ENCODE measurements at places on chromosomes 5 and 9. TPM values are rescaled to one million over a fixed set of nuclear protein-coding genes. Genes with fewer than 3 reads are reported as not detected.

DNA sequence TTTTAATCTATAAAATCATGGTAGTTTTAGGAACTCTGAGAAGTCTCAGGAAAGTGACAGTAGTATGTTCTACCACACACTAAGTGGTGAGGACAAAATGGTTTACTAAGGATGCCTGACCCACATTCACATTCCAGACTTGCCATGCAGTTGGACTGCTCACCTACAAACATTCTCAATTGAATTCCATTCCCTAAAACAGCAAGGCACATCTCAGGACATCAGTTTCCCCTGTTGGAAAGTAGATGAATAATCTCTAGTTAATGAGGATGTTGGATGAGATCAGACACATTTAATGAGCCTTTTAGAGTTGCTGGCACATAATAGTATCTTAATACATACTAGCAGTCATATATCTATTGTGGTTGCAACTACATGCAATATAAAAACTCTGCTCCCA is 76.6 kb downstream of the ZNF618 start:
- DNase-seq = no peak

DNA sequence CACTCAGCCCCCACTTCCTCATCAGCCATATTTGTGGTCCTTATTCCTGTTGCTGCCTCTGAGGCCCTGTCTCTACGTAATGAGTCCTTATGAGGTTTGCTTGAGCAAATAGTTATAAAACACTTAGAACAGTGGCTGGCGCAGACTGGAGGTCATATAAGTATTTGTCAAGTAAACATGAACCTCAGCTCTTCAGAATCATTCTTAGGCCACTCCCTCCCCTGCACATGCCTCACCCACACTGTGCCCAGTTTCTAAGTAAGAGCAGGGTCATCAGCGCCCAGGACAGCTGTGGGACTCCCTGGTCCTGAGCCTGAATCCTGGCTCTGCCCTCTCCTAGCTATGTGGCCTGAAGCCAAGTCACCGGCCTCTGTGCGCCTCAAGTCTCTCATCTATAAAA is 4.0 kb downstream of the ST6GALNAC4 start:
- no peak for DNase-seq

The MPDZ gene
- total RNA-seq = 47.2 TPM

DNA sequence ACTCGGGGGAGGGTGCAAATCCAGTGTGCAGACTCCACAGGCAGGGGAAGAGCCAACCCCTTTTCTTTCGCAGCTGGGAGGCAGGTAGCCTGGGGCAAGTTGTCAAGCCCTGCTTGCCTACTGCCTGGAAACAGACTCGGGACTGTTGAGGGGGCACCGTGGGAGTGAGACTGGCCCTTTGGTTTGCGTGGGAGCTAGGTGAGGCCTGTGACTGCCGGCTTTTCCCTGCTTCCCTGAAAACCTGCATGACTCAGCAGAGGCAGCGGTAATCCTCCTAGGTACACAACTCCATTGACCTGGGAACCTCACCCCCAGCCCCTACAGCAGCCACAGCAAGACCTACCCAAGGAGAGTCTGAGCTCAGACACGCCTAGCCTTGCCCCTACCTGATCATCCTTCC is 509.5 kb downstream of the DTWD2 start:
- DNase-seq = no peak

DNA sequence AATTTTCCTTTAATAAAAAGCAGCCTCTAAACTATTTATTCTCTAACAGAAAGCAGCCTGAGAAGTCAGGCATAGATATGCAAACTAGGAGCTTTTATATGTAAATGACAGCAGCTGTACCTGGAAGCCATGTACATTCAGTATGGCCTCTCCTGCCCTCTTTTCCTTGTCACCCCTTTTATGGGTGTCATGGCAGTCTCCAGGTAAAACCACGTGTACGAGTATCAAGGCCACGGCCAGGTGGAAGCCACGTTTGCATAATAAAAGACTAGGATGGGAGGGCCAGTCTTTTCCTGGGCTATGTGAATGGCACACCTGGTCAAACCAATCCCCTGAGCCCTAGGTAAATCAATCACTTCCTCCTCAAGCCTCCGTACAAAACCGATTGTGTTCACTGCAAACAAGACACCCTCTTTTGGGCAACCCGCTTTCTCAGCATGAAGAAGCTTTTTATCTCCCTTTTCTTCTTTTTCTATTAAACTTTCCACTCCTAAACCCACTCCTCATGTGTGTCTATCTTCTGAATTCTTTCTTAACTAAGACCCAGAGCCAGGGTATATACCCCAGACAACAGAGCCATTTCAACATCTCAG is 419.5 kb upstream of the CTNND2 start:
- DNase-seq = no peak

The VAV2 gene
- 6.0 TPM for total RNA-seq

The APC gene
- total RNA-seq = 52.6 TPM

DNA sequence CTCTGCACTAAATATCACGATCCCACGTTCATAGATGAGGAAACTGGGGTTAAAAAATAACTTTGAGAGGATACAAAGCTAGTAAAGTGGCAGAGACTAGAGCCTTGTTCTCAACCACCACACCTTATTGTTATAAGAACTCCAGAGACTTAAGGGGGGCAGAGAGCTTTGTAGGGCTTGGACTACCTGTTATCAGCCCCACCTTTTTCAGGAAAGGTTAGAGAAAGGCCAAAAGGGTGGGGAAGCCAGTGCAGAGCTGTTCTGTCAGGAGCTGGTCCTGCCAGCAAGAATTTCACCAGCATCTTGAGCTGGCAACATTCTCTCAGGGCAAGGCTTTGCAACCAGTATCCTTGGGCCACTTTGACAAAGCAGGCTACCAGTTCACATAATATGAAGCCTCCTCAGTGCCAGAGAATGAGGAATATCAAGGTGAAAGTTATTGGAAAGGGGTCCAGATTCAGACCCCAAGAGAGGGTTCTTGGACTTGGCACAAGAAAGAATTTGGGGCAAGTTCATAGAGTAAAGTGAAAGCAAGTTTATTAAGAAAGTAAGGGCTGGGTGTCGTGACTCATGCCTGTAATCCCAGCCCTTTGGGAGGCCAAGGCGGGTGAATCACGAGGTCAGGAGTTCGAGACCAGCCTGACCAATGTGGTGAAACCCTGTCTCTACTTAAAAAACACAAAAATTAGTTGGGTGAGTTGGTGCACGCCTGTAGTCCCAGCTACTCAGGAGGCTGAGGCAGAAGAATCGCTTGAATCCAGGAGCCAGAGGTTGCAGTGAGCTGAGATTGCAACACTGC is 66.2 kb upstream of the CLINT1 start:
- DNase-seq = no peak

The LMNB1 gene
- total RNA-seq = 37.5 TPM

DNA sequence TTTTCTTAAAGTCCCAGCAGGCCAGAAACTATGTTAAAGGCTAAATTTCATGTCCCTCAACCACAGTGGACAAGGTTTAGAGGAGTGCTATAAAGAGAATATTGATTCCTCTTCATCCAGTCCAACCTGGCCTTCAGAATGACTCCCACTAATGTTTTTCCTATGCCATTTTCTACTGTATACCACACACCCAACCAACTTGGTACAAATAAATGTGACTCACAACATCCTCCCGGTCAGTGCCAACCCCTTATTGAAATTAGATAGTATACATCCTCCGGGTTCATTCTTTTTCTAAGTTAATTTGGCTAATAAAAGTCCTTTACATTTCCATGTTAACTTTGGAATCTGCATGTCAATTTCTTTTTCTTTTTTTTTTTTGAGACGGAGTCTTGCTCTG is 215.1 kb downstream of the TSSK1B start:
- no peak for DNase-seq

DNA sequence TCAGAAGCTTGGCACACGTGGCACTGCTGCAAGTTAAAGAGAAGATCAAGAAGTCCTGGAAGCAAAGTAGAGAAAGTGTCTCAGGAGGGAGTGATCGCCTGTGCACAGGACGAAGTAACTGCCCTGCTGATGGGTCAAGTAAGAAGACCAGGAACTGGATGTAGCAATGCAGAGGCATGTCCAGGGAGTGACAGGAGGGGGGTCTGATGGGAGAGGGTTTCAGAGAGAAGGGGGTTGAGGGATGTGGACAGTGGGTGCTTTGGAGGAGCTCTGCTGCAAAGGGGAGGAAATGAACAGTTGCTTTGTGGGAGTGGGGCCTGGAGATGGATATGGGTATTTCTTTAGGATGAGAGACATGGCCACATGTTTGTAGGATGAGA is 60.2 kb upstream of the PHYKPL start:
- no peak for DNase-seq

The SARDH gene
- total RNA-seq = 2.6 TPM

DNA sequence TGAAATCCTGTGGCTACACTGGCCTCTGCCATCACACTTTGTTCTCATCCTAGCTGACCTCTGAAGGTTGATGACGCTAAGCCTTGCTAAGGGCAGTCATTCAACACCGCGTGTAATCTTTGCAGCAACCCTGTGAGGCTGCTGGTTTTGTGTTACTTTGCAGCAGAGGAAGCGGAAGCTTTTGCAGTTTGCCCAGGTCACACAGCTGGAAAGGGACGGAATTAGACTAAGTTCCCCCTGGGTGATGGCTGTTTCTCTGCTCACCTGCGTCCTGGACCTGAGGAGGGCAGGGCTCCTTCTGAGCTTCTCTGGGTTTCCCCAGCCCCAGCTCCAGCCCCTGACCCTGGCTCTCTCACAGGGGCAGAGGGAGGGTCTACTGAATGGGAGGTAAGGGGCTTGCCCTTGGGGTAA is 7.3 kb upstream of the SLC25A51 start:
- no peak for DNase-seq

The RASEF gene
- total RNA-seq = 4.9 TPM

DNA sequence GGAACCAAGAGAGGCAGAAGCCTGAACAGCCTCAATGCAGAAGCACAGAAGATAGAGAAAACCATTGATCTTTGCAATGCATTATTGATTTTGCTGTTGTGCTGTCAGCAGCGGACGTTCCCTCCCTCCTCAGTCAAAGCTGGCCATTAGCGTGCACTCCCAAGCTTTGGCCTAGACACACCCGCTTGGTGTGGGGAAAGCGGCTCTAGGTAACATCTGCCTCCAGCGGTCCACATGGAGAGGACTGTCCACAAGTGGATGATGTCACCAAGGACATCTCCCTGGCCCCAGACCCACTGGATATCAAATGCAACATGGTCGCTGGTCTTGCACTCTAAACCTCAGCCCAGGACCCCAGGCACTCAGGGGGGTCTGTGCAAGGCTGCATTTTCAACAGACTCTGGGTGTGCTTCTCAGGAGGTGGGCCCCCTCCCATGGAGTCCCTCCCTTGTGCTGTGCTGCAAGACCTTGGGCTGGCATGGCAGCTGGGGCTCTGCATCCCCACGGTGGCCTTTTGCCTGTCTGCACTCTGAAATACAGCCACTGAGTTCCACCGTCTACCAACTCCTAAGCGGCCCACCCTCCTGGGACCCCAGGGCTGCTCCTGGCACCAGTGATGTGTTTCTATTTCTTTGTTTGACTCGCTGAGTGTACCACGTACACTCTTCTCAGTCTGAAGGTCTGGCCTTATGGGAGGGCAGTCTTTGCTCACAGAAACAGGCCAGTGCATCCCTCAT is 1.9 kb downstream of the SEMA4D start:
- DNase-seq = no peak

DNA sequence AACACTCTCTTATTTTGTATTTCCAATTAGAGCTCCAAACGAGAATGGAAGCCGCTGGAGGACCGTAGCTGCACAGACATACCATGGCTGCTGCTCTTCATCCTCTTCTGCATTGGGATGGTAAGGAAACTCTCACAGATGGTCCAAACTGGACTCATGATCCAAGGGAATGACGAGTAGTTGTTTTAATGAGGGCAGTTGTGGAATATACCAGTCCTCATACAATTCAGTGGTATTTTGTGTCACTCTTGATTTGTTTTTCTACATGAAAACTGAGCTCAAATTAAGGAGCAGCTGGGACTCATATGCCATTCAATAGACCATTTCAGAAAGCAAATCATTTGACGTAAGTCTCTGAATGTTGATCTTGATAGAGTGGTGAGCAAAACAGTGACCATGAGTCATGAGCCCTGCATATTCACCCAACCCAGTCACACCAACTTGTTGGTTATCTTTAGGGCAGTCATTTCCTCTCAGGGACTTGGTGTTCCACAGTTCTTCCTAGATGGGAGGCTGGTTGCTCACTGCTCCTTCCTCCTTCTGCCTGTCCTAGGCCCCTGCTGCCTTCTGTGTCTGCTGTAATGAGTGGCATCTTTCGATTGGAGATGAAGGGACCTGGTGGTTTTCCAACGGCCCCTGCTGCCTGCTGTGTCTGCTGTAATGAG is 54.9 kb downstream of the SLC44A1 start:
- no peak for DNase-seq

DNA sequence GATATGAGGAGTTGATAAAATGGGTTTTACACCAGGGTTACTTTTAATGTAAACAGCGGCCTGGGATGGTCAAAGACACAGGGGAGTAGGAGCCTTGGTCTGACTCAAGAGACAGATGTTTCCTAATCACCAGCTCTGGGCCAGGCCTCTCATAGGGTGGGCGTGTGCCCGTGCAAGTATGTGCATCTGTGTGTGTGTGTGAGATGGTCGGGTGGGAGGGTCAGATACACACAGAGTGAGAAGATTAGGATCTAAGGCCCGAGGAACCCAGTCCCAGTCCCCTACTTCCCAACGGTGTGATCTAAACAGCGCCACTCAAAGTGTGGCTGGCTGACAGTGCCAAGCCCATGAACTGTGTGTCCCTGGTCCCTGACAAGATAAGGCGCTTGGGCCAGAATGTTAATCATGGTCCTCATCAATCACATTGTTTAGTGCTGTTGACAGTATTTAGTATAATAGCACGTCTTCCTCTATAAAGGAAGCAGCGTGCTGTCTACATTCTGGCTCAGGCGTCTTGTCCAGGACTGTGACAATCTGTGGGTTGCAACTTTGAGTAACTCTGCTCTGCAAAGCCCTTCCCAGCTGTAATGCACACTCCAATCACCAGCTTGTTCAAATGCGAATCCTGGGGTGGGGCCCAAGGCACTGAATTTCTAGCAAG is 173.7 kb downstream of the DAB2IP start:
- DNase-seq = peak; percentile 3

GRCh38 chr9:35646153-35646532 is 4.6 kb downstream of the SIT1 start:
- peak; percentile 64 for DNase-seq

- DNase-seq = no peak
These were observed 768.9 kb downstream of the TAF11L14 start for GRCh38 chr5:18403141-18403540.

- no peak for DNase-seq
These were observed 109.6 kb downstream of the ROR2 start for GRCh38 chr9:91840469-91840868.

The CA9 gene
- total RNA-seq = 2.2 TPM

DNA sequence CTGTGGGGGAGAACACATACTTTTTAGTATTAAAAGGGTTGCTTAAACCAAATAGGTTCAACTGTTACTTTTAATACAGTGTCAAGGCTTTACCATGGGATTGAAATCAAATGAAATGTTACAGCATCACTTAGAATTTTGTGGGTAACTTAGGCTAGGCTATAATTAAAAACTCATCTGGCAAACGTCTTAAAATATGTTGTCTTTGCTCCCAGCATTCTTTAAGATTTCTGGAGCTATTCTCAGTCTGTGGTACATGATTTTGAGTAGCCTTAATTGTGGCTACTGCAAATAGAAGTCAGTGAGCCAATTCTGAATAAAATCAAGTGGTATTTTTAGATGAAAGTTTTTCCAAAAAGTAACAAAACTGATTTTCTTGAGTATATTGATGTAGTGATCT is 30.7 kb downstream of the UHRF2 start:
- DNase-seq = no peak

The FKBP15 gene
- total RNA-seq = 24.3 TPM

The PCDHB15 gene
- total RNA-seq = 3.6 TPM
